ENCODE measurements at places on chromosomes 7 and 10.

DNA sequence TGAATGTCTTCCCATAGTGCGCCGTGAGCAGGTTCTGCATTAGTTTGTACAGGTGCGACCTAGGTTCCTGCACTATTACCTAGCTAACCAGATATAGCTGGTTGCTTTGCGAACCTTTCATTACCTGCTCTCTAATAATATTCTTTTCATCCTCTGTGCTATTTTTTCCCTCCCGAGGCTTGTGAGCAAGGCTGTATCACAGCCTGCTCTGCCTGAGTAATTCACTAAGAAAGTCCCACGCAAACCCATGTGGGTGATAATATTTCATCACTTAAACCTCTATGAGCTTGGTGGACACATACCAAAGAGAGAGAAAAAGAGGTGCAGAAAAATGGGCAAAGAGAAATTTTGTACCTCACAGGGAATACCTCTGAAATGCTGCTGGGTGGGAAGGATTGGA is 8.4 kb downstream of the INHBA start:
- DNase-seq, result no peak

- DNase-seq, result no peak
Measured at GRCh38 chr10:123496375-123496774, 169.8 kb upstream of the GPR26 start.

DNA sequence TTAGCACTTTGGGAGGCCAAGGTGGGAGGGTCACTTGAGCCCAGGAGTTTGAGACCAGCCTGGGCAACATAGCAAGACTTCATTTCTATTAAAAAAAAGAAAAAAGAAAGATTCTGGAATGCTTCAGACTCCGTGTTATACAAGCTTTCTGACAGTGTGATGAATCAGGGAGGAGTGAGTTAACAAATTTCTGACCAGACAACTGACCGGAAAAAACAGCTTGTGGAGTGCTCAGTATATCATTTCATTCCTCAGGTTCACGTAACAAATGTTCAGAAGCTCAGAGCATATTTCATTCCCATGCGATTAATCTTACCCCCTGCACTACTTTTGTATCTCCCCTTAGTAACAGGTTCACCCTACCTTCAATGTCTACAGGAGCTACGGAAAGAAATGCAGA is 28.6 kb upstream of the TNPO3 start:
- no peak for DNase-seq

- DNase-seq, result no peak
Measured at GRCh38 chr10:49803988-49804387, 41.9 kb upstream of the OGDHL start.

DNA sequence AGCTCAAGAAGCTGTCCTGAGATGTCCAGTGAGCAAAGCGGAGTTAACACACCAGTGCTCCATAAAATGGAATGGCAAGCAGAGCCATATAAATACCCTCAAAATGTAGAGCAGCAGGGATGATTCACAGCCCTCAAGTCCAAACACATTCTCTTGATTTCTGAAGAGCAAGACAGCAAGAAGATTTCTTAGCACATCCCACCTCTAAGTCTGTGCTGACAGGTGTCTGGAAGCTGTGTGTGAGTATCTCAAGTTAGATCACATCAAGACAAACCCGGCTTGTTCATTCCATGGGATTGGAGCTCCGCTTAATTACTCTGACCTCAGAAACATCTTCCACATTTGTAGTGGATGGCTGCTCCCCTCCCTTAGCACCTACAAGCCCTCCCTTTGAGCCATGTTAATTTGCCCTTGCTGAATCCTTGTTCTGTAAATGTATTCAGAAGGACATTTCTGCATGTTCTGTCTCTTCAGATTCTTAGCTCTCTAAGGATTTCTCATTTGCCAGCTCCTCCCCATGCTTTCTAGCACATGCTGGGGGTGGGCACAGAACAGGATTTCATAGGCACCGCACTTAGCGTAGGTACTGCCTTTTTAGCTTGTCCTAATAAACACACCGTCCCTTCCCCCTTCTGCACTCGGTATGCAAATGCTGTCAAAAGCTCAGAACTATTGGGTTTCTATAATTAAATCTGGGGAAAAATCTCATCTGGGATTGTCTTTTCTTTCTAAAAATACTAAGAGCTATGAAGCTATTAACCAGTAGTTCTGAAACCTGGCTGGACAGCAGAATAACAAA is 112.7 kb downstream of the CPXM2 start:
- DNase-seq, result no peak

GRCh38 chr7:27875061-27875460 is 135.1 kb downstream of the TAX1BP1 start:
- no peak for DNase-seq
